ENCODE measurements at places on chromosomes 6 and 20.

- no peak for DNase-seq
These were observed 31.3 kb downstream of the KCNK15 start for GRCh38 chr20:44776980-44777379.

DNA sequence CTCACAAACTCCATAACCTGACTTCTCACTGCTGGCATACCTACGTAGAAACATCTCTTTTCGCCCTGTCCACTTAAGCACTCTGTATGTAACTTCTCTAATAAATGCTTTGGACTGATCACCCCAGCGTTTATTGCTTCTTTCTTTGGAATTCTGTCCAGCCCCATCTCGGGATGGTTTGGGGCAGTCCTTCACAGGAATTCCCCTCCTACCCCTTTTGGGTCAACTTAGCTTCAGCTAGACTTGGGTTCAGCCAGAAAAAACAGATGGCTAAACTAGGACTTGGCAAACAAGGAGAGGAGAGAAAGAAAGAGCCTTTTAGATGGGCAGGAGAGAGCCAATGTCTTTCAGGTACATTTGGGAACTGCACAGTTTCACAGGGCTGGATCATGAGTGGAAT lies 3.9 kb upstream of the LTV1 start:
- no peak for DNase-seq

GRCh38 chr6:43719511-43719910 lies 31.9 kb upstream of the MRPS18A start:
- no peak for DNase-seq

GRCh38 chr6:143743301-143744166 lies 65.8 kb downstream of the PHACTR2 start:
- no peak for DNase-seq

GRCh38 chr20:60048634-60049521 lies 90.7 kb downstream of the CDH26 start:
- no peak for DNase-seq

GRCh38 chr6:142728364-142728763 lies 216.6 kb downstream of the HIVEP2 start:
- DNase-seq = no peak

DNA sequence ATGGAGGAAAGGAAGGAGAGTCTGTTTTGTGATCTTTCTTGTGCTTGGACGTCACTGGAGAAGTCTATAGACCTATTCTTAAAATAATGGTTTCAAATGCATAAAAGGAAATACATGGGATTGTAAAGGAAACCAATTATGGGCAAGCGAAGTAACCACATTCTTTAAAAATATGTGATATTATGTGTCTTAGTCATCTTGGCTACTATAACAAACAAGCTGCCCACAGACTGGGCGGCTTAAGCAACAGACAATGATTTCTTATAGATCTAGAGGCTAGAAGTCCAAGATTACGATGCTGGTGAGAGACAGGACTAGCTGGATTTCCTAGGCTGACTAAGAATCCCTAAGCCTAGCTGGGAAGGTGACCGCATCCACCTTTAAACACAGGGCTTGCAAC lies 49.4 kb upstream of the CD83 start:
- no peak for DNase-seq

- no peak for DNase-seq
These were observed 60.5 kb downstream of the CD164 start for GRCh38 chr6:109321752-109322151.

- no peak for DNase-seq
These were observed 63.7 kb upstream of the SHLD1 start for GRCh38 chr20:5686384-5687105.

DNA sequence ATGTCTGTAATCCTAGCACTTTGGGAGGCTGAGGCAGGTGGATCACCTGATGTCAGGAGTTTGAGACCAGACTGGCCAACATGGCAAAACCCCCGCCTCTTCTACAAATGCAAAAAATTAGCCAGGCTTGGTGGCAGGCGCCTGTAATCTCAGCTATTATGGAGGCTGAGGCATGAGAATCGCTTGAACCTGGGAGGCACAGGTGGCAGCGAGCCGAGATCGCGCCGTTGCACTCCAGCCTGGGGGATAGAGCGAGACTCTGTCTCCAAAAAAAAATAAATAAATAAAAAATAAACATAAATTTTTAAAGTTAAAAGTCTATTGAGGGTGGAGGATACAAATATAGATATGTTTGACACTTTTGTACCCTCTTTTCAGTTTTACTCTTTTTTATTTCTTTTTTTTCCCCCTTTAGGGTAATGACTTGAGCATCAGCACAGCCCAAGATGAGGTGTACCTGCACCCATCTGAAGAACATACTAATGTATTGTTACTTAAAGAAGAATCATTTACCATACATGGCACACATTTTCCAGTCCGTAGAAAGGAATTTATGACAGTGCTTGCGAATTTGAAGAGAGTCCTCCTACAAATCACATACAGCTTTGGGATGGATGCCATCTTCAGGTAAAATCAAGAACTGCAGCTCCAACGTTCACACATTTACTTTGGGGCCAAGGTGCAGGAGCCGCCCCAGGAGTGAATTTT lies 368.9 kb downstream of the LAMA2 start:
- DNase-seq = peak; percentile 54

DNA sequence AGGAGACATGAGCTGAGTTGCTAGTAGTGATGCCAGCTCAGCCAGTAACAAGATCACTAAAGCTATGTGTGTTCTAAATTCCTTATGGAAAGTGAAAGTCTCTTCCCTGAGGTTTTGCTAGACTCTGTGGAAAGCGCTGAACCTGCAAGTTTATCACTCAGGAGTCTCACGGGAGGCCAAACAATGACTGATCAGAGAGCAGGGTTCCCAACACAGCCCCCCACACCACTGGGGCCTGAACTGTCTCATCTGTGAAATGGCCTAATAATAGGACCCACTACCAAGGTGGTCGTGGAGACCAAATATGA lies 19.9 kb downstream of the ACSS1 start:
- DNase-seq = no peak

- no peak for DNase-seq
These were observed 46.0 kb downstream of the PLCG1 start for GRCh38 chr20:41183391-41183790.

GRCh38 chr6:1596088-1596852 lies 13.4 kb upstream of the FOXC1 start:
- peak; percentile 58 for DNase-seq

DNA sequence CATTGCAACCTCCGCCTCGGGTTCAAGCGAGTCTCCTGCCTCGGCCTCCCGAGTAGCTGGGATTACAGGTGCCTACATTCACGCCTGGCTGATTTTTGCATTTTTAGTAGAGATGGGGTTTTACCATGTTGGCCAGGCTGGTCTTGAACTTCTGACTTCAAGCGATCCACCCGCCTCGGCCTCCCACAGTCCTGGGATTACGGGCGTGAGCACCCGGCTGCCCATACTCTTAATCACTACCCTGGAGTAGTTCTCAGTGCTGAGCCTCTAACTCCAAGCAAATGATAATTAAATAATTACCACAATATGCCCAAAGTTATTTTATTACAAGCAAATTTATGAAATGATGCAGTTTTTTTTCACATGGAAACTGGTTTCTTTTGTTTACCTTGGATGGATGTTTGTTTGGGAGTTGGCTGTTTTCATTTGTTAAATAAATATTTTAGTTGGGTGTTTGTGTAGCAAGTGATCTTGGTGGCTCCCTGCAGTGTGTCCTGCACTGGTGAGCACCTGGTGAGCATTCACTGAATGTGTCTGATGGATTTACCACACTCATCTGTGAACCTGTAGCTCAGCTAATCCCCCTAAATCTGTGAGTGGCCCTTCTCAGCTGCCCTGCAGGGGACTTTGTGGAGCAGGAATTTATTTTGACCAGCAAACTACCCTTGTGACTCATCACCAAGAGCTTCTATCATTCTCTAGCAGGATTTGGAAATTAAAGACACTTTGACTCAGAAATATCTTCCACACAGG lies 36.9 kb downstream of the UTRN start:
- DNase-seq = no peak

GRCh38 chr20:63655249-63655648 lies 2.0 kb upstream of the STMN3 start:
- no peak for DNase-seq

GRCh38 chr20:8971669-8972316 lies 97.1 kb upstream of the PLCB4 start:
- DNase-seq = no peak

GRCh38 chr6:141413196-141413595 lies 719.5 kb upstream of the GJE1 start:
- no peak for DNase-seq

DNA sequence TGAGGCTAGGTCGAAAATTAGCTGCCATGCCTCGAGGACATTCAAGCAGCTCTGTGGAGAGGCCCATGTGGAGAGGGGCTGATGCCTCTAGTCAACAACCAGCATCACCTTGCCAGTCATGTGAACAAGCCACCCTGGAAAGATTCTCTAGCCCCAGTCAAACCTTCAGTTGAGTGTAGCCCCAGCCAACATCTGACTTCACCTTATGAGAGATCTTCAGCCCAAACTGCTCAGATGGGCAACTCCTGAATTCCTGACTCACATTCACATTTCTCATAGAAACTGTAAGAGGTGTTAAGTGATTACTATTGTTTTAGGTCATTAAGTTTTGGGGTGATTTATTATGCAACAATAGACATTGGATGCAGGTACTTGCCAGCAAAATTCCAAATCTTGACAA lies 44.9 kb downstream of the GJA10 start:
- DNase-seq = no peak
